ENCODE measurements at places on chromosomes 2 and 18.

DNA sequence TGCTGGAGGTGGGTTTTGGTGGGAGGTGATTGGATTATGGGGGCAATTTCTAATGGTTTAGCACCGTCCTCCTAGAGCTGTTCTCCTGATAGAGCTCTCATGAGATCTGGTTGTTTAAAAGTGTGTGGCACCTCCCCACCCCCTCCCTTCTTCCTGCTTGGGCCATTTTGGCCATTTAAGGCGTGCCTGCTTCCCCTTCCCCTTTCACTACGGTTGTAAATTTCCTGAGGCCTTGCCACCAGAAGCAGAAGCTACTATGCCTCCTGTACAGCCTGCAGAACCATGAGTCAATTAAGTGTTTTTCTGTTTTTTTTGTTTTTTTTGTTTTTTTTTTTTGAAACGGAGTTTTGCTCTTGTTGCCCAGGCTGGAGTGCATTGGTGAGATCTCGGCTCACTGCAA is 335.7 kb upstream of the HS6ST1 start:
- no peak for DNase-seq

DNA sequence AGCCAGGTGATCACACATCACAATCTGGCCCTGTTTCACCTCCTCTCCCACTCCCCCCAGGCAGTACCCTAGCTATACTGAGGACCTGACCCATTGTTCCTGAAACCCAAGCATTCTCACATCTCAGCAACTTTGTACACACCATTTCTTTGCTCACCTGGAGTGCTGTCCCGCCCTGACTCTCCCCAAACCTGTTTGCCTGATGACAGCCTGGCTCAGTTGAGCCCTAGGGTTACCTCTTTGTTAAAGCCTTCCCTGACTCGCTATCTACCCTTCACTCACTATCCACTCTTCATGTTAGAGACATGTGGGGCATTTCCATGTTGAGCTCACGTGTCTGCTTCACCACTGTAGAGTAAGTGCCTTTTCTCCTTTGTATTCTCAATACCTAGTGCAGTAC is 49.1 kb downstream of the GREB1L start:
- no peak for DNase-seq

DNA sequence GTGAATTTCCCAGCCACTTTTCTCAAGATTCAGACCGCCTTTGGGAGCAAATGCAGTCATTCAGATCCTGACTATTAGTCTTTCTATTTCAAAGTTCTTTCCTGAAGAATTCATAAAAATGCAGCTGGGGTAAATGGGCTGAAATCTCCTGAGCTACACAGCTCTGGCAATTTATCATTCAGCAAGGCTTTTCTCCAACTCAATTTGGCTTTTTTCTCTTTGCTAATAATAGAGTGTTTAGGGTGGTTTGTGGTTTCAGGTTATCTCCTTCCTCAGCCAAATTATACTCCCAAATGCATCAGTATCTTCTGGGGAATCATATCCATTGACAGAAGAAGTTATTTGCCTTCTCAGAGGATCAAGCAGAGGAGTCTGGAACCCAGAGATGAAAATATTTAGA is 282.4 kb upstream of the SLC14A2 start:
- DNase-seq = no peak

DNA sequence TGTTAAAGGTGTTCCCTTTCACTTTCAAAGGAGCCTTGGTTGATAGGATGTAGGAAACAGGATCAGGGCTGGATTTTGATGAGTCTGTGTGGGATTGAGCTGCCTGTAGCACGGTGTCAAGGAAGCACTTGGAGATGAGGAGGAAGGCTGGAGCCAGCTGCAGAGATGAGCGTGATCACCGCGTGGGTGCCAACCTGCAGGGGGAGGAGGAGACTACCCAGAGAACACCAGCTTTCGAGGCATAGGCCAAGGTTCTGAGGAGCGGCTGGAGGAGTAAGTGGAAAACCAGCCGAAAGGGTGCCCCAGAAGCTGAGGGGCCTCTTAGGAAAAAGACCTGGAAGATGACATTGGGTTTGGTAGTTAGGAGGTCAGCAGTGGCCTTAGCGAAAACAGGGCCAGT is 64.2 kb downstream of the TGOLN2 start:
- no peak for DNase-seq

GRCh38 chr2:105760639-105761337 is 16.1 kb downstream of the NCK2 start:
- no peak for DNase-seq

GRCh38 chr2:85162746-85163301 is 29.6 kb downstream of the TCF7L1 start:
- DNase-seq = no peak

- no peak for DNase-seq
Measured at GRCh38 chr2:192127434-192127833, 67.3 kb downstream of the TMEFF2 start.

DNA sequence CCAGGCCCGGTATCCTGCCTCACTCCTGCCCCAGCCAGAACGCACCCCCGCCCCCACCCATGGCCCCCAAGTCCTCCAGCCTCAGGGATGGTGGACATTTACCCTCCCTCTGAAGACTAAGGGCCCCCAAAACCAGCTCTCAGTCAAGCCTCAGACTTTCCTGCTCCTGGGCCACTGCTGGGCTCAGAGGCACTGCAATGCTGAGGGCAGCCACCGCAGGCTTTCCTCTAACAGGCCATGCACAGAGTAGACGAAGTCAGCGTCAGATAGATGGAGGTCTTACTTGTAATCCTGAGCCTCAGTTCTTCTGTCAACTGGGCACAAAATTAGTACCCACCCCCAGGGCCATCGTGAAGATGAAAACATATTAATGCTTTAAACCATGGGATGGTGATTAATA is 92.6 kb downstream of the TTC32 start:
- DNase-seq = no peak

DNA sequence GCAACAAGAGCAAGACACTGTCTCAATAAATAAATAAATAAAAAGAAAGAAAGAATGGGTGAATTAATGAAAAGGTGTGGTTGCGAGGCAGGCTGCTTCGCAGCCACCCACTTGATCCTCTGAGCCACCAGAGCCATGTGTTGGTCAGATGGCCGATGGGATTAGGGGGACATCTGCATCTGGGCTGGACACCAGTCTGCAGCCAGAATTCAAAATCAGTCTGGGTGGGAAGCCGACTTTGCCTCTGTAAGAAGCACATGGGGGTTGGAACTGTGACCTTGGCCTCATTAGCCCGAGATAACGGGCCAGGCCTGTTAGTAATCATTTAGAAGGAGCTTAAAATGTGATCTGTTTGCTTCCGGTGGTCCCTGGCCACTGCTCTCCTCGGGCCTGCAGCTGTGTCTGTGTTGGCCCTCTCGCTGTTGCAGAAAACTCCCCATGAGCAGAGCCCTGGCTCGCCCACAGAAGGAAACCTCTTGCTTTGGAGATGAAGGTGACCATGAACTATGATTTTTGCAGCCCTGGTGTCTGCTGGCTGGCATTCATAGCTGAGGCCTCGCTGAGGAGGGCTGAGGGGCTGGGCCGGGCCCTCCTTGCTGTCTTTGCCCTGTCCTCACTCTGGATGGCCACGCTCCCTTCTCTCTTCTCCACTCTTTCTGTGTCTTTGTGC is 94.4 kb downstream of the DYSF start:
- DNase-seq = no peak

DNA sequence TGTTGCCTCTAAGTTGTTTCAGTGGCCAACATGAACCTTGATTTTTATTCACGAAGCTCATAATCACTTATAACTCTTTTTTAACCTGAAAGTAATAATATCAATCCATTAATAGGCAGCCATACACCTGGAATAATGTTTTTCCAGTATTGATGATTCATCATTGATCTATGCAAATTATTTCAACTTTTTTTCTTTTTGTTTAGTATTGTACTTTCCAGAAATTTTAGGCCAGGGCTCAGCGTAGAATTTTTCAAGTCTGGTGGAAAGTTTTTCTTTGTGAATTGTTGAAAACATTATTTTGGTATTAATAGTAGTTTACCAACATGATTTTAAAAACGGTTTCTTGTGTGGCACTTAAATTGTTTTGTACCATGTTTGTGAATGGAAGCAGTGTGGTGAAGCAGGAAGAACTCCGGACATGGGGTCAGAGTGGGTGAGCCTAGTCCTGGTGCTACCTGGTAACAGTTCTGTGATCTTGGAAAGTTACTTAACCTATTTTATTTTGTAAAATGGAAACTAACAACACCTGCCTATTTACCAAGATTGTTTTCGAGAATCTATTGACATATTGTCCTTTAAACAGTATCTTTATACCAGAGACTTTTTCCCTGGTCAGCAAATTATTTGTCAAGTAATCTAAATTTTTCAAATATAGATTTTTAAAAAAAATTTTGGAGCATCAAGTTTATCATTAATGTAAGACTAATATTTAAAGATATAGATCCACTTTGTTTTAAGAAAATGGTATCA is 2.3 kb downstream of the INSIG2 start:
- DNase-seq = no peak

GRCh38 chr18:13831864-13832508 is 8.0 kb downstream of the MC5R start:
- no peak for DNase-seq

GRCh38 chr18:30404422-30404821 is 638.1 kb downstream of the DSC3 start:
- DNase-seq = no peak

DNA sequence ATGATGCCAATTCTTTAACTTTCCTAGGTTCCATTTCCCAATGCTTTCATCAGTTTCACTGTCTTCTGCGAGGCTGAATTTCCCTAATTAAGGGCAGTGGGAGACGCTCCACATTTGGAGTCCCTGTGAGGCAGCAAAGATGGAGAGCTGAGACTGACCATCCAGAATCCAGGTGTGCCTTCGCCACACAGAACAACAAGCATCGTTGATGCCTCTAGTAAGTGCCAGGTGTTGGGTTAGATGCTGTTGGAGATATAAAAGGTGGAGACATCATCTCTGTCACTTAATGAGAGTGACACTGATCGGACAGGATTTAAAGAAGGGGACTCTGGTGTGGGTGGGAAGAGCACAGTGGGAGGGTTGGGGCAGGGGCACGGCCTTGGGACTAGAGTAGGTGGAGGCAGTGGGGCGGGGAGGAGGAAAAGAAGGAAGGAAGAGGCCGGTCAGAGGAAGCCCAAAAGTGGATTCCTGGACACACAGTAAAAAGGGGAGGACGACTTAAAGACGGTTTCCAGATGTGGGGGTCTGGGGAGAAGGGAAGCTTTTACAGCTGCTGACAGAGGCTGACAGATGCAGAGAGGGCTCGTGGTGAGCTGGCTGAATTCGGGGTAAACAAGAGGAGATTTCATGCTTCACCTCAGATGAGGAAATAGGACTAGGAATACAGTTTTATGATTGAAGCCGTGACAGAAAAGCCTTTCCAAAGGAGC is 113.0 kb downstream of the BCL2 start:
- DNase-seq = no peak

- no peak for DNase-seq
Measured at GRCh38 chr2:180063494-180064092, 56.5 kb upstream of the CWC22 start.

DNA sequence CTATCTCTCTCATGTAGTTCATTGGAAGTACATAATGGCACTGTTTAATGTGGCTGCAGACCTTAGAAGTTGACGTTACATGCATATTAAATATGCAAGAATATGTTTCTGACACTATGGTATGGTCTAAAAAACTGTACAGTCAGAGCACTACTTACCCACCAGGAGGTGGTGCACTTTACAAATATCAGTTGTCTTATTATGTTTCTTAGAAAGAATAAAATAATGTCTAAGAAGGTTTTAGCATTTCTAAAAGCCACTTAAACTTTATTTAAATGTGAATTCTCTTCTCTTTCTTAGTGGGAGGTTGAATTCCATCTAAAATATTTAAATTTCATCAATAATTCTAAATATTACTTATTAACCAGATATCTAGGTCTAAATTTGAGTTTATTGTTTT is 4.3 kb downstream of the TMEFF2 start:
- DNase-seq = peak; percentile 54

DNA sequence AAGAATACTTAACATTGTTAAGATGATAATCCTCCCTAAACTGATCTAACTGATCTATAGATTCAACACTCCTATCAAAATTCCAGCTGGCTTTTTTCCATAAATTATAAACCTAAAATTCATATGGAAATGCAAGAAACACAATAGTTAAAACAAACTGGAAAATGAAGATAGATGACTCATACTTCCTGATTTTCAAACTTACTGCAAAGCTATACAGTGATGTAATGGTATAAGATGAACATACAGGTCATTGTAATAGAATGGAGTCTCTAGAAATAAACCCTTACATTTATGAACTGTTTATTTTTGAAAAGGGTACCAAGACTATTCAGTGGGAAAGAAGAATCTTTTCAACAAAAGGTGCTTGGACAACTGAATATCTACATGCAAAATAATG is 32.3 kb downstream of the UBXN4 start:
- DNase-seq = no peak
